Central memory CD4-positive, alpha-beta T cell (primary cell): ENCODE measurements at places on chromosomes 12 and 14.

DNA sequence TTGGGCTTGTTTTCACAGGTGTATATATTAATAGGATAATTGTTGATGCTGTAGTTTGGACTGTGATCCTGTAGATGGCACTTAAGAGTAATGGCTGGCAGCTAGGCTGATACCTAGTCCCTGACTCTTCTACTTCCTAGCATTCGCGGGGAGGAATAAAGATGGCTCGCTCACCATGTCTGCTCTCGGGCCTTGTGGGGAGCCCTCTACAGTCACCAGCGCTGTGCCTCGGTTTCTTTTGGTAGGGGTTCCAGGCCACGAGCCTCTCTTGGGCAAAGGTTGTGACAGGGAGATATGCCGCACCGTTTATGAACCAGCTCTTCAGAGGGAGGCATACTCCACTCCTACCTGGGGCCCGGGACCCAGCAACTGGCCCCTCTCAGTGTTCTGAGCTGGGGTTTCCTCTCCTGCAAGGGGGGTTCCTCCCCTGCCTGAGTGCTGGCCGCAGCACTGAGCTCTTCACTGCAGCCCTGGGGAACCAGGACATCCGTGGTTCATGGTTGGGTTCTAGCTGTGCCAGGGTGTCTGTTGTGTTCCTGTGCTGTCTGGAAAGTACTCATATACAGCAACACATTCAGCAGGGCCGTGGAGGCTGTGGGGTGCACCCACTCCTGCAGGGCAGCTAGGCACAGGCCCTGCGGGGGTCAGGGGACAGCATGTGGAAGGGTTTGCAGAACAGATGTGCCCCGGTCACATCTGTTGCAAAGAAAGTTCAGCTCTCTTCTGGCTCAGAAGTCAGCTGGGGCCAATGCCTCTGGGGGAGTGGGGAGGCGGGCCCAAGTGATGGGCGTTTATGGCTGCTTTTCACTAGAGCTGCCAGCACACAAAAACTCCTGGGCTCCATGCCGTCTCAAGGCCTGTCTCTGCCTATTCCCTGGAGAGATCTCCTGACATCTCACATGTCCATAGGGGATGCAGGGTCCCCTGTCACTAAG is 147.9 kb downstream of the PPFIA2 start:
- no peak for DNase-seq

GRCh38 chr14:85529803-85530574 is at the start of gene FLRT2:
Gene FLRT2, plus strand, starts transcription at chr14:85530144. Its CDS starts 91,371 bp downstream, at chr14:85621515.
- DNase-seq = no peak

- no peak for DNase-seq
These were observed 1.8 kb downstream of the EID3 start for GRCh38 chr12:104305349-104305748.

DNA sequence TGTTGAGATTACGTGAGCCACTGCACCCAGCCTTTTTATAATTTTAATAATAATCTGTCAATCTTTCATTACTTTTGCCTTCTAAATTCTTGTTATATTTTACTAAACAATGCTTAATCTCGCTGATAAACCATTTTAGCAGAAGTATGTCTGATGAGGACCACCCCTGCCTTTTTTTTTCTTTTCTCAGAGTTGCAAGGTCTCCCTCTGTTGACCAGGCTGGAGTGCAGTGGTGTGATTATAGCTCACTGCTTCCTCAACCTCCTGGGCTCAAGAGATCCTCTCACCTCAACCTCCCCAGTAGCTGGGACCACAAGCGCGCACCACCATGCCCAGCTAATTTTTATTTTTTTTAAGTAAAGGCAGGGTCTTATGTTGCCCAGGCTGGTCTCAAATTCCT is 118.6 kb upstream of the DNM1L start:
- no peak for DNase-seq

- peak; percentile 49 for DNase-seq
These were observed 11.0 kb downstream of the ORAI1 start for GRCh38 chr12:121637231-121637914.

DNA sequence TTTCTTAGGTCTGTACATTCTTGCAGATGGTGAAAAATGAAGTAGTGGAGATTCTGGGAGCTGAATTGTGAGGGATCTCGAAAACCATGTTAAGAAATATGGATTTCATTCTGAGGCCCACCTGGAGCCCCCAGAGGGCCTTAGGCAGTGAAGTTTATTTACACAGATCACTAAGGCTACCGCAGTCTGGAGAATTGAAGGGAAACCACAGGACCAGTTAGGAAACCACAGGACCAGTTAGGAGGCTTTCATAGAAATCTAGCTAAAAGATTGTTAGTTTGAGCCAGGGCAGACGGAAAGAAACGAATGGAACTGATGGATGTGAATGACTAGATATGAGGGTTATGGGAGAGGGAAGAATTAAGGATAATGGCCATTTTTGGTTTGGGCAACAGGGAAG is 7.2 kb downstream of the CBLN3 start:
- no peak for DNase-seq
